Left forelimb (tissue), 1 donor: ENCODE measurements at places on chromosomes 12 and 14.

DNA sequence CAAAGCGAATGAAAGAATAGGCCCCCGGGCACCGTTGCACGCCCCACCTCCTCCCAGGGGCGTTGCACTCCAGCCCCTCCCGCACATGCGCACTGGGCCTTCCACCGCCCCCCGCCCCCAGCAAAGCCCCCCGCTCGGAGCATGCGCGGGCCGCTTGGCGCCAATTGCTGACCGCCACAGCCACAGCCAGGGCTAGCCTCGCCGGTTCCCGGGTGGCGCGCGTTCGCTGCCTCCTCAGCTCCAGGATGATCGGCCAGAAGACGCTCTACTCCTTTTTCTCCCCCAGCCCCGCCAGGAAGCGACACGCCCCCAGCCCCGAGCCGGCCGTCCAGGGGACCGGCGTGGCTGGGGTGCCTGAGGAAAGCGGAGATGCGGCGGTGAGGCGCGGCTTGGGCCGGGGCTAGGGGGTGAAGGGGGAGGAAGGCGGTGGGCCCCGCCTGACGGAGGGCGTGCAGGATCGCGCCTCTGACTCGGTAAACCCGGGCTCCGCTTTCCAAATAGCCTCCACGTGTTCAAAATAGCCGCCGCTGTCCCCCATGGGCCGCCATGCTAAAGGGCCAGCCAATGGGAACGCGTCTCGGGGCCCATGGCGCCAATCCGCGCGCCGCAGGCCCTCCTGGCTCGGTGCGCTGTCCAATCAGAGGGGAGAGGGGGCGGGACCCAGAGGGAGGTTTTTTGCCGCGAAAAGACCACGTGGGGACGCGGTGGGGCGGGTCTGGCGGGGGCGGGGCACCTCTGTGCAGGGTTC is at the start of gene UNG:
Gene UNG (plus strand): TSS at position 163 of the 748 bp plus-strand sequence. CDS start 83 bp downstream, at position 246.
- DNase-seq: peak; percentile 99

- no peak for DNase-seq
These were observed 73.6 kb upstream of the ELK3 start for GRCh38 chr12:96120359-96121100.

DNA sequence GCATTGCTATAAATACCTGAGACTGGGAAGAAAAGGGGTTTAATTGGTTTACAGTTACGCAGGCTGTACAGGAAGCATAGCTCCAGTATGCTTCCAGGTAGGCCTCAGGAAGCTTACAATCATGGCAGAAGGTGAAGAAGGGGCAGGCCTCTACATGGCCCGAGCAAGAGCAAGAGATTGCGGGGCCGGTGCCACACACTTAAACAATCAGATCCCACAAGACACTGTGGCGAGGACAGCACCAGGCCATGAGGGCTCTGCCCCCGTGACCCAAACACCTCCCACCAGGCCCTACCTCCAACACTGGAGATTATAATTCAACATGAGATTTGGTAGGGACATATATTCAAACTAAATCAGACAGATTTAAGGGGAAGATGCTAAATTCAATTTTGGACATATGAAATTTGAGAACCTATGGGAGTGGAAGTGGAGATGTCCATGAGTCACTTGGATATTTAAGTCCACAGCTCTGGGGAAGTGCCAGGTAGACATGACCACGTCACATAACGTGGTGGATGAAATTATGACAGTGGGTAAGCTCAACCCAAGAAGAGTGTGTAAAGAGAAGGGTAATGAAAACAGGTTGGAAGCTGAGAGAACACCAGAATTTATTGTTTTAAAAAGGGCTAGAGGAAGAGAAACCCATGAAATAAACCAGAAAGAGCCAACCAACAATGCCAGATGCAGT is 1.5 kb upstream of the LTA4H start:
- DNase-seq: no peak

DNA sequence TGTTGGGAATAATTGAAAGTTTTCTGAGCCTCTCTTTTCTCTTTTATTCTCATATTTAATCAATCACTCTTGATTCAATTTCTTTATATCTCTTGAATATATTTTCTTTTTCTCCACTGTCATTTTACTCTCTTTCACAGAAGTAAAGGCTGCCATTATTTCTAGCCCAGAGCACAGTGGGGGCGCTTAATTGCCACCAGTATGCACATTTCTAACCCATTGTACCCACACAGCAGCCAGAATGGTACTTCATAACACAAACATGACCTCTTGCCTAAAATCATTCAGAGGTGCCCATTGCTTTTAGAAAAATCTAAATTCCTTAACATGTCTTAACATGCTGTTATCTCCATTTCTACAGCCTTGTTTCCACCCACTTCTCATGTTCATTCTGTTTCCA is 190.2 kb upstream of the LMO3 start:
- no peak for DNase-seq
